ENCODE measurements at places on chromosomes 11 and 22.

DNA sequence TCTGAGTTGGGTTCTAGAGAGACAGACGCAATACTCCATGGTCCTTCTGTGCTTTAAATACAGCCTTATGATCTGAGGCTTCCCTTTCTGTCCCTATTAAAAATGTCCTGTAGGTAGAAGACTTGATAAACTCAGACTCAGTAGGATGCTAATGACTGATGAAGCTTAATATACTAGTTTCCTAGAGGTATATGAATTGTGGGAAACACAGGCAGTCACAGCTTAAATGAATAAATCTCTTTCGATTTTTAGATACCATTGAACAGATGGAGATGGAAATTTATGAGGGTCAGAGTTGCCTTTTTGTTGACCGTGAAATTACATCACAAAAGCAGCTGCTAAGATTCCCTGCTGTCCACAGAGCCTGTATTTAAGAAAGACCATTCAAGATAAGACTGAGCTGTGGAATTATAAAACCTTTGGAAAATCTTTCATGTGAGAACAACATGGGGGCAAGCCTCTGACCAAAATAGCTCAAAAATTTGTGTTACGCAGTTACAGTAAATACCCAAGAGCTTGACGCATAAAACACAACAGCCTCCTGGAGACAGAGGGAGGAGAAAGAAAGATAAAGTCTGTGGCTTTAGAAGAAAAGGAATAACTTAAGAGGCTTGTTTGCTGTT lies 172.3 kb downstream of the AASDHPPT start:
- no peak for DNase-seq

DNA sequence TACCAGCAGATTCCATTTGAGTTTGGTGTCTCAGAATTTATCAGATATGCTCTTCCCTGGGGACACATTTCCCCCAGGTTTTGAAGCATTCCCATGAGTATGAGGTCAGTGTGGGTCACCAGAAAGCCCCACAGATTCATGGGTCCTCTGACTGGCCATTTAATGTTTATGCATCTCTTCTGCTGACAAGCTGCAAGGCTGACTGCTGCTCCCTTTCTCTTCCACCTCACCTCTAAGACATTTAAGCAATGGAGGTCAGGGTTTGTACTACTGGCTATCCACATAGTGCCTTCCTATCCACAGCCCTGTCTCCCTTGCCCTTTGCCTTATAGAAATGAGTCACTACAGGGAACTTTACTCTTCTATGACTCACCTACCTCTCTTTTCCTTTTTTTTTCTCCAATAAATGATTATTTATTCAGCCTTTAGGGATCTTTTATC lies 106.0 kb upstream of the TIMP3 start:
- DNase-seq = no peak

DNA sequence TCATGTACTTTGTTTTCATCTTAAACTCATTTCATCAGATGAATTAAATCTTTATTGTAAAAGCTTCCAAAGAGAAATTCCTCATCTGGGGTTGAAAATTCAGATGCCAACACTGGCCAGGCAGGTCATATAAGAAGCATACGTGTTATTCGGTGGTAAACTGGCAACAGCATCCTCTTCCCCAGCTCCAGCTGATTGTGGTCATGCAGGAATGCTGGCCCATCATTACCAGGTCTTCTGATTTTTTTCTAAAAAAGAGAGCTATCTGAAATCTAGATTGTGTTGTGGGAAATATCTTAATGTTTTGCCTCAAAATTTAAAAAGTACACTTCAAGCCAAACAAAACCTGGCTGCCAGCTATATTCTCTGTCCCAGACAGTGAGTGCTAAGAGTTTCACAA lies 53.6 kb downstream of the ARFGAP2 start:
- no peak for DNase-seq

GRCh38 chr11:553988-554340 lies 6.6 kb downstream of the LMNTD2 start:
- no peak for DNase-seq

DNA sequence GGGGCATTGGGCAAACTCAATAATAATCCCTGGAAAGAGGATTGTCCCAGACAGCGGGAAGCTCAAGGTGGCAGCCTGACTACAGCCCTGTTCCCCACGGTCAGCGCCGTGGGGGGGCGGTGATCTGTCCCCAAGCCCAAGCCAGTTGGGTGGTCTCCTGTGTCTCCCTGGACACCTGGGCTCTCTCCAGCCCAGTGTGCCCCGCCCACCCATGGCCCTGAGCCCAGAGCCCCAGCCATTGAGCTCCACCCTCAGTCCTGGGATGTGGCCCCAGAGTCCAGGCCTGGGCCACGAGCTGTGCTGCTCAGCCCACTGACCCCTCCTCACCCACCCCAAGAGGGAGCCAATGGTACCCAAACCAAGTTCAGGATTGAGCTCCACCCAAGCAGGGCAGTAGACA lies 27.9 kb upstream of the PDE2A start:
- DNase-seq = no peak

DNA sequence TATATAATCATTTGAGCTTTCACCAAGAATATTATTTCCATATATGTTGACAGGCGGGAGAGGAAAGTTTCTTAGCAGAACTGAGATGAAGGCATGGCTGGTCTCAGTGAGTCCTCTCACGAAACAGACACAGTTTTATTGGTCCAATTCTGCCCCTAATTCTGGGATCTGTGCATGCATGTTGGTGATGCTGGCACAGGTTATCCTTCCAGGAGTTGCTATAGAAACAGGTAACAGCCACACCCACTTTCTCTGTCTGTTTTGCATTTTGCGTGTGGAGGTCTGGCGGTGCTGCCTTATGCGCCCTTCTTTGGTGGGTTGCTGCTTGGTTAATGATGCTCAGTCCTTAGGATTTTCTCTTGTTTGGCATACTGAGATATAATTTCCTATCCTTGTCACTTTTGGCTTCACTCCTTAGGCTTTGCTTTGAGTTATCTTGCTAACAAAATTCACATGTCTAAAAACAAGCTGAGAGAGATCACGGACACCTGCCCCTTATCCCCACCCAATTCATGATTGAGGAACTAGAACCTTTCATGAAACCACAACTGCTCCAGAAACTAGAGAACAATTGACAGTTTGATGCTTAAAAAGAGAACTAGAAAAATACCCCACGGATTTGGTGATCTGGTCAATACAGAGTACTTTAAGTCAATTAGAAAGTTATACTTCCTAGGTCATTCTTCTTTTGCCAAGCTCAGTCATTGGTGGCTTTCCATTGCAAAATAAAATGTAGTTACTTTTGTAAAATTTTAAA lies 189.3 kb downstream of the FAT3 start:
- DNase-seq = no peak

GRCh38 chr11:71936825-71937224 lies 8.0 kb downstream of the RNF121 start:
- no peak for DNase-seq

GRCh38 chr11:21866781-21867180 lies 326.1 kb upstream of the ANO5 start:
- no peak for DNase-seq

DNA sequence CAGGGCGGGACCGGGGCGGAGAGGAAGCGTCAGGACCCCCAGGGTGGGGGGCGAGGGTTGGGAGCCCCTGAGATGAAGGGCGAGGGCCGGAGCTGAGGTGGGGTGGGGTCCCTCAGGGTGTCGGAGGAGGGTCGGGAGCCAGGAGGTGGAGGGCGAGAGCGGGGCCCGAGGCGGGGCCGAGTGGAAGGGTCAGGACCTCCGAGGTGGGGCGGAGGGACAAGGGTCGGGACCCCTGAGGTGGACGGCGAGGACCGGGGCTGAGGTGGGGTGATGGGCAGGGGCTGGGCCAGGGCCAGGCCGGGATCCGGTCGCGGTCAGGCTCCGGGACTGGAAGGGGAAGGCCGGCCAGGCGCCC lies 409 bp downstream of the SMC1B start:
- DNase-seq = no peak

DNA sequence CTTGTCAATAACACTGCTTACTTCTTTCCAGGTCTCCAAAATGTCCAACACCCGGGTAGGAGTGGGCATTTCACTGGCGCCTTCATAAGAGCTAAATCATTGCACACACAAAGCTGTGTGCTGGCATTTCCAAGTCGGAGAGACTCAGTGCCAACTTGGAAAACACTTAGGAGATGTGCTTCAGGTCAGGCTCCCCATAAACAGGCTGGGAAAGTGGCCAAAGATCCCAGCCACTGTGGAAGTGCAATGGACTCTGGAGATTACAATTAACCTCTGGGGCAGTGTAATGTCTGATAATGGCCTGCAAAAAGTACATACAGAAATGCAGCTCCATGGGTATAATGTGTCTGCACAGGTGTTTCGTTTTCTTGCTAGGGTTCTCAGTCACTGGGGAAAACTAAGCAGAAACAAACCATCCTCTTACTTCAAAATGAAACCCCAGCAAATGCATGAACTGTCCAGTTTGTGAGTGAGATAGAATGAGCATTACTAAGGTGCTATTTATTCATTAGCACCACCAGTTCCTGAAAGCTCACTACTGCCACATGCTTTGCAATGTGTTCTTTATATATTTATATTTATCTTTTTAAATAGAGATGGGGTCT lies 79.0 kb downstream of the ABTB2 start:
- no peak for DNase-seq

GRCh38 chr11:70942593-70942992 lies 309.8 kb downstream of the SHANK2 start:
- no peak for DNase-seq

DNA sequence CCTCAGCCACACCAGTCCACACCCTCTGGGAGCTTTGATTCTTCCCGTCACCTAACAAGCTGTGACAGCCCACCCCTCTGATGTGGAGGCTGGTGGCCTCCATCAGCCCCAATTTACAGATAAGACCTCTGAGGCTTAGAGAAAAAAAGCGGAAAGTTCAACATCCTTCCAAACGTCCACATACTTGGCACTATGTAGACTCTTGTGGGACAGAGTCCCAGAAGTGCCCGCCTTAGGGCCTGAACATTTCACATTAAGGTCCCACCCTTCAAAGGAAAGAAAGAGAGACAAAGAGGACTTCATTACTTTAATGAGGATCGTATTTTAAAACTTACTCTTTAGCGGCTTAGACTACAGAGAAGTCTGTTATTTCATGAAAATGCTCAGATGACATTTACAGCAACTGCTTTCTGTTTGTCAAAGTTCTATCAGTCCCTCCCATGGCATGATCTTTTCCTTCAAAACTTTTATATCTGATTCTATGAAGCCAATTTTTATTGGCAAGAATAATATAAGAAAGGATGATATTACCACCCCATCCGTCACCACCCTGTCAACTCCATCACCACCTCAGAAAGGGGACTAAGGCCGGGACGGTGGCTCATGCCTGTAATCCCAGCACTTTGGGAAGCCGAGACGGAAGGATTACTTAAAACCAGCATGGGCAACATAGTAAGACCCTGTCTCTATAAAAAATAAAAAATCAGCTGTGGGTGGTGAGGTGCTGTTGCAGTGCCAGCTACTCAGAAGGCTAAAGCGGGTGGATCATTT lies 15.7 kb upstream of the SCGB1A1 start:
- DNase-seq = no peak

GRCh38 chr22:27836181-27836580 lies 34.6 kb upstream of the MN1 start:
- DNase-seq = no peak

GRCh38 chr11:7569044-7569443 lies 55.2 kb downstream of the PPFIBP2 start:
- DNase-seq = no peak

Data from stimulated activated CD4-positive, alpha-beta T cell treated with anti-CD3 and anti-CD28 coated beads, TNF-alpha, amount 100 ng/mL, for 4 hours (primary cell).